ENCODE measurements at places on chromosomes 6 and 20. TPM values are rescaled to one million over a fixed set of nuclear protein-coding genes. Genes with fewer than 3 reads are reported as not detected.

SLC22A16 gene
- total RNA-seq: not detected

TCF21 gene
- total RNA-seq: 0.04 TPM

BPIFB2 gene
- total RNA-seq: not detected

SIGLEC1 gene
- total RNA-seq: 0.02 TPM

C20orf144 gene
- 0.08 TPM for total RNA-seq

TMEM14A gene
- 31.2 TPM for total RNA-seq

HLA-DQB1 gene
- total RNA-seq: not detected

JPH2 gene
- total RNA-seq: 6.8 TPM

LHFPL5 gene
- 0.16 TPM for total RNA-seq

LAMP5 gene
- total RNA-seq: not detected

PACSIN1 gene
- total RNA-seq: 0.06 TPM

MAFB gene
- total RNA-seq: 0.28 TPM

COX4I2 gene
- not detected for total RNA-seq

KCNG1 gene
- total RNA-seq: 52.5 TPM

RAB44 gene
- total RNA-seq: 0.04 TPM

PI16 gene
- total RNA-seq: not detected

ESF1 gene
- 25.9 TPM for total RNA-seq

SNPH gene
- 3.1 TPM for total RNA-seq

NOTCH4 gene
- 0.98 TPM for total RNA-seq

BEND6 gene
- total RNA-seq: 1.2 TPM

WFDC5 gene
- not detected for total RNA-seq

OPN5 gene
- total RNA-seq: not detected

COL19A1 gene
- total RNA-seq: not detected

RSPH4A gene
- 0.14 TPM for total RNA-seq

FGD2 gene
- total RNA-seq: not detected

ADGB gene
- total RNA-seq: not detected

TMEM244 gene
- total RNA-seq: not detected

ZC3H12D gene
- 0.21 TPM for total RNA-seq

GINS1 gene
- 34.9 TPM for total RNA-seq

C6orf58 gene
- 0.09 TPM for total RNA-seq

EEF1E1 gene
- total RNA-seq: 53.0 TPM

SPATA25 gene
- total RNA-seq: 0.50 TPM

TBXT gene
- not detected for total RNA-seq

All from A549 treated with dexamethasone at 1 μM for 4 hours (cell line).